ENCODE measurements at places on chromosomes 16 and 17.

DNA sequence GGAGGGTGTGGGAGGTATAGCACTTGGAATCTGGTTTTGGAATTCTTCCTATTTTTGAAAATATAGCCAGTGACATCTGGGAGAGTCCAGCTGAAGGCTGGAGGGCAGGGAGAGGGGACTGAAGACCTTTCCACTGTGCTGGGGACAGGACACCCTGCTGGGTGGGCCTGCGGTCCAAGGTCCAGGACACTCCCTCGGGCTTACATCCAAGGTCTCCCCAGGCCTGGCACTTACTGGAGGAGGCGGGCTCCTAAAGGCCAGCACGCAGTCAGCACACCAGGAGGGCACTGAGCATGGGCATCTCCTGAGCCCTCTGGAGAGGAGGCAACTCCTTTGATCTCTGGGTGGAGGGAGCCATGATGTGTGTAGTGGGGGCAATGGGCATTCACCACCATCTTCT is 35.5 kb upstream of the ETV4 start:
- no peak for DNase-seq

- no peak for DNase-seq
Observed at GRCh38 chr17:5583426-5584382, 605 bp downstream of the NLRP1 start.

- no peak for DNase-seq
Observed at GRCh38 chr17:4532860-4533522, 22.2 kb downstream of the MYBBP1A start.

DNA sequence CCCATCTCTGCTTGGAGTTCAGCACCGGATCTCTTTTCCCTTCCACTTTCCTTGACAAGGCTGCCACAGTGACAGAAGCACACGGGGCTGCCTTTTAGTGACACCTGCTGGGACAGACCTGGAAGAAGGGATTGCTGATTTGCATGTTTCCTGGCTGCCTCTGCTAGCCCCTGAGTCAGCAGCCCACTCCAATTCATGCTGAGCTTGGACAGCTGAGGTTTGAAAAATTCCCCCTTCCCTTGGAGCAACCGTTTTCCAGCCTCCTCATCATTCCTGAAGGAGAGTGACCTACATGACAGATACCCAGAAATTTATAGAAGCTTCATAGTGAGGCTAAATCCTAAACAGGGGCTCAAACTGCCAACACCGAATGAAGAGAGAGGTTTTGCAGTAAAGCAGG is 18.8 kb upstream of the RBL2 start:
- no peak for DNase-seq

DNA sequence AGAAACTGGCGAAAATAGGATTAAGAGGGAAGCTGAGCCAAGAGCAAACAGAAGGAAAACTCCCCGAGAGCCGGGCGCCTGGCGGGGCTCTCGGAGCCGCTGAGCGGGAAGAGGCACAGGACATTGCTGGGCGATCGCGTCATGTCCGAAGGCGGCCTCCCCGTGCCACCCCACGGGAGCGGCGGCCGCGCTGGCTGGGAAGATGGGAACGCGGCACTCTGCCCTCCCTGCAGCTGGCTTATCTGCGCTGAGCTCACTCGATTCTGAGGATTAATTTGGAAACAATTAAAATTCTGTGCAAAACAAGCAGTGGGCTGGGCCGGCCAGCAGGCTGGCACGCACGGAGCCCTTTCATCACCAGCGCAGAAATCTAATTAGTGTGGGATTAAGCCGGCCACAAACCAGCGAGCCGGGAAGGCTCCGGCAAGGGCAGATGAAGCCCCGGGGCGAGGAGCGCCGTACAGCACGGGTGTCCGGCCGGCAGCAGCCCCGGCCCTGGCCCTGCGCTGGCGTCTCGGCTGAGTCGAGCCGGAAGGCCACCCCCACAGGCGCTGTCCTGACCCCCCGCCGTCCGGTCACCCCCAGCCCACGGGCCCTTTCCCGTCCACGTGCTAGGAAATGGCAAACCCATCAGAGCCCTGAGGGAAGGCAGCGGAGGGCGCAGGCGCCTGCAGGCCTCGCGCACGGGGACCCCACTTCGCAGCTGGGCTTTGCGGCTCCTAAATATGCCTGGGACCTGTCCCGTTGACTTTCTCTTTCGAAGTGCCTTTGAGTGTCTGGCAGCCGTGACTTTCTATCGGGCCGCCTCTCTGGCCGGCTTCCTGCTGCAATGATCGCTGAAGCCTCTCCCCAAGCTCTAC is 37.9 kb downstream of the SOX8 start:
- peak; percentile 78 for DNase-seq

DNA sequence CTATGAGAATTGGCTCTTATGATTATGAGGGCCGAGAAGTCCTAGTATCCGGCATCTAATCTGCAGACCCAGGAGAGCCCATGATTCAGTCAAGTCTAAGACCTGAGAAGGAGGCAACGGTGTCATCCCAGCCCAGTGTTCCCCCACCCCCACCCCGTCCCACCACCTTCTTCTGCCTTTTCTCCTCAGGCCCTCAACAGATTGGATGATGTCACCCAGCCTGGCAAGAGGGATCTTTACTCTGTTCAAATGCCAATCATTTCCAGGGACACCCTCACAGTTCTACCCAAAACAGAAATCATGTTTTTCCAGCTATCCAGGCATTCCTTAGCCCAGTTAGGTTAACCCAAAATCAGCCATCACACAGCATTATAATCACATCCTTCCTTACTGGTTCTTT is 10.0 kb upstream of the GAA start:
- no peak for DNase-seq

- DNase-seq, result no peak
Observed at GRCh38 chr17:76345377-76345974, 8.2 kb downstream of the PRPSAP1 start.

DNA sequence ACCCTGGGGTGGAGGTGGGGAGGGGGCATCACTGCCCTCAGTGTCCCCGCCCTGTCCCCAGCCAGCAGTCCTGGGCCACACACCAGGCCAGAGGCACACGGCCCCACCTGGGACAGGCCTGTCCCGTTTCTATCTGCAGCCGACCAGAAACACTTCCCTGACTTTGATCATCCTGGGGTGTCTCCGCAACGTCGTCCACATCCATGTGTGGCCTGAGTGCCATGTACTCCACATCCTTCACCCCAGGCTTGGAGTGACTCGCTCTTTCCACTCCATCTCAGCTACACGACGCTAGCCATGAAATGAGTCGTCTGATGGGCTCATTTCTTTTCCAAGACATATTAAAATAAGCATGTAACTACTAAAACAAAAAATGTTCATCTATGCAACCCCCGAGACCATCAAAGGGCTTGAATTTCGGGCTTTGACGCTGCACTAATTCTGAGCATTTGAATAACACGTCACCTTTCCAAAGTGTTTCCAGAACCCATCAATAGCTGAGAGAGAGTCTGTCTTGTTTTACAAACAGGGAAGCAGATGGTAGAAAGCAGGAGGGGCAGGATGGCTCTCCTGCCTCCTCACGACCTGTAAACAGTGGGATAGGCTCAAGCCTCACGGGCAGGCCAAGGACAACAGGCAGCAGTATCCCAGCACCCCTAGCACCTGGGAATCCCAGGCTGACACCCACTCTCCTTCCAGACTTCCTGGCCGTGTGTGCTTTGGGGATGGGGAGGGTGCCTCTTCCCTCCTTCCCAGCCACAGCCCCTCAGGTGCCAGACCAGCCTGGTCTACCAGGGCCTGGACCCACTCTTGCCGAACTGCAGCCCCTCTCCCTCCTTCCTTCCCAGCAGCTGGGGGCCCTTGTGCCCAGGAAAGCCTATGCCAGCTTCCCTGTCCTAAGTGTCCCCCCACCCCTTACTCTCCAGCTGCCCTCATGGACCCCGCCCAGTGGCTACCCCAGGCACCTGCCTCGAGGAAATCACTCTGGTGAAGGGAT is 20.0 kb upstream of the RASD1 start:
- DNase-seq, result no peak

DNA sequence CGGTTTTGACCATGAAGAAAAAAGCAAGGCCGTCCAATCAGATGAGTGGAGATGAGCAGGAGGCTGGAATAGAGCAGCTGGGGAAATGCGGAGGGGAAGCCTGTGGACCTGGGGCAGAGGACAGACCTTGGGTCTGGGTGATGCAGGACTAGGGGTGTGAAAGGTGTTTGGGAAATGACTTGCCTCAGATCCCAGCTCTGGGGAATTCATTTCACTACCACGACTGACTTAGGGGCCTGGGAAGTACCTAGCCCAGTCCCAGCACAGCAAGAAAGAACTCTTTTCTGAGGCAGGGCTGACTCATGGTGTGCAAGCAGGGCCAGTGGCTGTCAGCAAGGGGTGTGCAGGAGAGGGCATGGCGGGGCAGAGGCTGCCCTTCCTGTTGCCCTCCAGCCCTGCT is 14.8 kb downstream of the DNAI2 start:
- no peak for DNase-seq

DNA sequence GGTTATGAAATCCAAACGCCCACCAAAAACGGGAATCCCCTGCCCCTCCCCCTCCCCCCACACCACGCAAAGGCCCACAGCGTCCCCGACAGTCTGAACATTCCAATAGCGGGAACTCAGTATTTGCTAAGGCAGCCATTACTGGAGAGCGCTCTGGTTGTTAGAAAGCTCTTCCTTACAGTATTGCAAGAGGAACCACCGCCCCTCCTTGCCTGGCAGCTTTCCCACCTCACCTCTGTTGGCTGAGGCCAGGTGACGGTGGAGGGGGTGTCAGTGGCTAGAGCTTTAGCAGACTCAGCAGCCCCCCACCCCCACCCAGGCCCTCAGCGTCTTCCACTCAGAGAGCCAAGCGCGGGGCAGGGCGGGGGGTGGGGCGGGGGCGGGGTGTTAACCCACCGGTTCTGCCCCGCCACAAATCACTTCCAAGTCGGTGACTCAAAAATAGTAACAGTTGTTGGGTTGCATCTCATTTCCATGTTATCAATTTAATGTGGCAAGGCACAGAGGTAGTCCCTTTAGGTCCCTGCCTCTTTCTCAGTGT is 2.2 kb upstream of the PLEKHH3 start:
- no peak for DNase-seq

GRCh38 chr17:20074489-20074888 is 65.3 kb downstream of the SPECC1 start:
- no peak for DNase-seq

GRCh38 chr17:48704361-48705248 is 17.7 kb downstream of the PRAC1 start:
- no peak for DNase-seq

GRCh38 chr16:3536851-3537250 is 36.0 kb downstream of the CLUAP1 start:
- DNase-seq, result no peak

All from amygdala (tissue), 56 donors.